Activated T-helper 2 cell treated with anti-CD3 and anti-CD28 coated beads, Interferon-gamma antibody, Interleukin-2, Interleukin-4, amounts not matched to agents 10 μg/mL and 5 μg/mL and 100 μg/mL, durations not matched to agents 14 hours and 24 hours and 36 hours (primary cell): ENCODE measurements at places on chromosomes 16 and 17.

GRCh38 chr16:1036166-1036565 is 36.4 kb upstream of the SSTR5 start:
- no peak for DNase-seq

DNA sequence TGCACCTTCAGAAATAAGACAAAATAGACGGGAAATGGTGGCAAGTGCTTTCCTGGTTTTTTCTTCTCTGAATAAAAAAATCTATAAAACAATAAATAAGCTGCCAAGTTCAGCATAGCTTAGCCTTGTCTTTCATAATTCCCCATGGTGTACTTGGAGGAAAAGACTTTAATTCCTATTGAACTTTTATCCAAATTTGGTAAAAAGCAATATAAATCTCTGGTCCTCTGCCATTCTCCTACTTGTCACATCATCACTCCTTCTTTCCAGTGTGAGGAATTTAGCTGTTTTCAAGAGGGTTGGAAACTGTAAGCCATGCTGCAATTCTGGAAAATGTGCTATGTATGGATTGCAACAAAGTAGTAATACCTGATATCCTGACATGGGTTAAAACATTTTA is 551.8 kb upstream of the KIF2B start:
- DNase-seq = no peak

DNA sequence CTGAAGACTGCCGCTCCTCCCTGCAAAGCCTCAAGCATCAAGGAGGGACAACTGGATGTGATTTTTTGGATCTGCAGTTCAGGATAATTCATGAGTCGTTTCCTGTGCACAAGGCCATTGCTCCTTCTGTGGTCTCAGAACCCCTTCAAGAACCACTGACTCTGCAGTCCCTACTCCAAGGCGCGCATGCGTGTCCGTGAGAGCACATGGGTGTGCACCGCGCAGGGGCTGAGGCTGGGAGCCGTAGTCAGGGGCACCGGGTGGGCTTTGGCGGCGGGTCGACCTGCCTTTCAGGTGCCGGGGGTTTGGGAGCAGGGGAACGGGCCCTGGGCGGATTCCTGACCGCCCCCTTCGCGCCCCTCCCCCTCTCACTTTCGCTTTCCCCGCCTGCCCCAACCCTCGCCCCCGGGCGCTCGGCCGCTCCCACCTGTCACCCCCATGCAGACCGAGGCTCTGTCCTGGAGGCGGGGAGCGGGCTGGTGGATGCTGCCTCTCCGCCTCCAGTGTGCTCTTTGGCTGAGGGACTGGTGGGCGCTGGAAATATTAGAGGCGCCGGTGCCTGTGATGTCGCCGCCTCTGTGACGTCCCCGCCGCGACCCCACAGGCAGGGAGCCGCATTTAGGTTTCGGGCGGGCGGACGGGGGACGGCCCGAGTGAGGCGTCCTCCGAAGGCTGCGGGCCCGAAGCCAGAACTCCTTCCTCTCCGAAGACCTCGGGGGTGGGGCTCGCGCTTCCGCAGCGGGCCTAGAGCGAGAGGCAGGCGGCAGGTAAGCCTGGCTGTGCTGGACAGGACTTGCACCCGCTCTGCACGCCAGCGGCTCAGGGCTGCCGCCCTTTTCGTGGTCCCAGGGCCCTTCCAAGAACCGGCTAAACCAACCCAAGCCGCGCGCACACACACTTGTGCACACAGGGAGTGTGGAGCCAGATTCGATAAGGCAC is at the start of gene SPATA32:
Gene SPATA32 (minus strand): TSS at position 518 of the 939 bp plus-strand sequence. CDS start 78 bp downstream, at position 440.
- DNase-seq = peak; percentile 52

- DNase-seq = no peak
Measured at GRCh38 chr17:67620088-67620487, 97.6 kb upstream of the NOL11 start.

DNA sequence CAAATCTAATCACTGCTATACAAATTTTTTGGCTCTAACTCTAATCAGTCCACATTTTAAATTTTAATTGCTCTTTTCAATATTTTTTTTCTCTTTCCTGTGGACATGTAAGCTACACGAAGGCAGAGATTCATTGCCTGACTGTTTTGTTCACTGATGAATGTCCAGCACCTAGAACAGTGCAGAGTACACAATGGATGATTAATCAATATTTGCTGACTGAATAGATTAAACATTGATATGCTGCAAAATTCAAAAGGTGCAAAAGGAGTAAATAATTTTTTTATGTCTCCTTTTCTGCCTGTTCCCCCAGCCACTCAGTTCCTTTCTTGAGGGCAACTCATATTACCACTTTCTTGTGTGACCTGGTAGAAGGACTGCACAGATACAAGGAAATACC is 32.8 kb downstream of the SCNN1B start:
- no peak for DNase-seq

DNA sequence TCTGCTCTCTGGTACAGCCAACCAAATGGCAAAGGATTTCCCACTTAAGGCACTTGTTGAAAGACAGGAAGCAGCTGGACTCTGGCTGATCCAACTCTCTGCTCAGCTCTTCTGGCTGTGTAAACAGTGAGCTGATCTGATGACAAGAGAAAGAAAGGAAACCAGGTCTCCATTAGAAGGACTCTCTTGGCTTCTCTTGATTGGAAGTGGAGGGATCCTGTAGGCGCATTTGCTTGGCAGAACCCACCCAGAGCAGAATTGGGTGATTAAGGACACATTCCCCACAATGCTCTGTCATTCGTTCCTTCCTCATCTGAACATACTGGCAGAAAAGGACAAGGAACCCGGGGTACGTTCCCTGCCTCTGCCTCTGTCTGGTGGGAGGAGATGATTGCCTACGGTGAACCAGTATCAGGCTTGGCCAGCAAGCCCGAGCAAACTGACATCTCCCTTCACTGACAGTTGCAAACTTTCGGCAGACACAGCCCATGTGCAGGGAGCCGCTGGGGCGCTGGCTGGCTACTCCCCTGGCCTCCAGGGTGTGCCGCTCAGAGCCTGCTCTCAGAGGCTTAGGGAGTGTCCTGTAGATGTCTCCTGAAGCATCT is 29.1 kb downstream of the LDHD start:
- no peak for DNase-seq

DNA sequence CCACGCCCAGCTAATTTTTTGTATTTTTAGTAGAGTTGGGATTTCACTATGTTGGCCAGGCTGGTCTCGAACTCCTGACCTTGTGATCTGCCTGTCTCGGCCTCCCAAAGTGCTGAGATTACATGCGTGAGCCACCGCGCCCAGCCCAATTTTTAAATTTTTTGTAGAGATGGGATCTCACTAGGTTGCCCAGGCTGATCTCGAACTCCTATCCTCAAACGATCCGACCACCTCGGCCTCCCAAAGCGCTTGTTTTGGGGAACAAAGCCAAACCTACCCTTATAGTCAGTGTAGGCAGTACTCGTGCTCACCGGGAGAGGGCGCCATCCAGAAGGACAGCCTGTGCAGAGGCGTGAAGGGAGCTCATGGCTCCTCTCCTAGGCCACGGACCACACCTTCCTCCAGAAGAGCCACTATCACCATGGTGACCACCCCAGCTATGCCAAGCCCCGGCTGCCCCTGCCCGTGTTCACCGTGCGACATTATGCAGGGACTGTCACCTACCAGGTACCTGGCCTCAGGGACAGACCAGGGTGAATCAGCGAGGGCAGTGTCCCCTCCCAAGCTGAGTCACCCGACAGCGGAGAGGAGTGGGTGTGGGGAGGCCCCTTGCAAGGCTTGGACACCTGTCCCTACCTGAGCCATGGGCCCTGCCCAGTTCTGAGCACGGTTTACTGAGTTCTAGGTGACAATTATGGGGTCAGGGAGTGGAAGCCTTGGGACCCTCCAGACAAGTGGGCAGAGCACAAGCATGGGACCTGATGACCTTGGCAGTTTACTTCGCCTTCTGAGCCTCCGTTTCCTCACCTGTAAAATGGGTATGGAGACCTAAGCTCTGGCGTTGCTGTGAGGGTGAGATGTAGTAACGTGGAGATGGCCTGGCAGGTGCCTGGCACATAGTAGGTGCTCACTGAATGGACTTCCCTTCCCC is 13.7 kb downstream of the MYO15B start:
- peak; percentile 46 for DNase-seq

DNA sequence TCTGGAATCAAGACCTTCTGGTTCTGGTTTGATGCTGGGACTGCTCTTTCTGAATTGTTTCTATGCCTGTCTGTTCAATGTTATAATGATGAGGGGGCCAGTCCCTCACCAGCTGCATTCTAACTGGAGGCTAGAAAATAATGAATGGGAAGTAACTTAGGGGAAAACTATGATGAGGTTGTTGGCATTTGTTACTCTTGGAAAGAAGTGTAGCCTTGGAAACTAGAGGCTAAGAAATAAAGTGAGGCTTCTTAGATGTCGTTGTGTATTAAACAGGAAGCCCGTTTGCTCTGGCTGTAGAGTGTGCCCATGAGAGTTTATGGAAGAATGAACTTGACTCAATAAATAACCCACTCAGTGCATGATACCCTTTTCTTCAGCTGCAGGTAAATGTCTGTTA is 140.8 kb downstream of the PRKCA start:
- DNase-seq = no peak

- DNase-seq = no peak
Measured at GRCh38 chr16:70757183-70757582, 43.8 kb downstream of the VAC14 start.

GRCh38 chr16:3730161-3731125 is 13.1 kb upstream of the TRAP1 start:
- no peak for DNase-seq

DNA sequence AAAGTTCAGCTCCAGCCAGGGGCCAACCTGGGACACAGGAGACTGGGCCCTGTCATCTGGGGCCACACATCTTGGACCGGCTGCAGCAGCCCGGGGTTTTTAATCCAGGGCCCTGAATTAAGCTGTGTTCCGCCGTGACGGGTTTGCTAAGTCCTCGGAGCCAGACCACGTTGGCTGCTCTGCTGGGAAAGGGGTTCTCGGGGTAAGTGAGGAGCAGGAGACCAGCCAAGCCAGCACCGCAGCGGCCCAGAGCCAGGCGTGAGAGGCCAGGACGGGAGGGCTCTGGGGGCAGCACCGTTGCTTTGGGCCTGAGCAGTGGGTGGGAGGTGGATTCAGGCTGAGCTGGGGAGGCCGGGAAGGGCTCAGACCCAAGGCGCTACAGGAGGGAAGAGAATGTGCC is 31.3 kb upstream of the CBX4 start:
- no peak for DNase-seq

DNA sequence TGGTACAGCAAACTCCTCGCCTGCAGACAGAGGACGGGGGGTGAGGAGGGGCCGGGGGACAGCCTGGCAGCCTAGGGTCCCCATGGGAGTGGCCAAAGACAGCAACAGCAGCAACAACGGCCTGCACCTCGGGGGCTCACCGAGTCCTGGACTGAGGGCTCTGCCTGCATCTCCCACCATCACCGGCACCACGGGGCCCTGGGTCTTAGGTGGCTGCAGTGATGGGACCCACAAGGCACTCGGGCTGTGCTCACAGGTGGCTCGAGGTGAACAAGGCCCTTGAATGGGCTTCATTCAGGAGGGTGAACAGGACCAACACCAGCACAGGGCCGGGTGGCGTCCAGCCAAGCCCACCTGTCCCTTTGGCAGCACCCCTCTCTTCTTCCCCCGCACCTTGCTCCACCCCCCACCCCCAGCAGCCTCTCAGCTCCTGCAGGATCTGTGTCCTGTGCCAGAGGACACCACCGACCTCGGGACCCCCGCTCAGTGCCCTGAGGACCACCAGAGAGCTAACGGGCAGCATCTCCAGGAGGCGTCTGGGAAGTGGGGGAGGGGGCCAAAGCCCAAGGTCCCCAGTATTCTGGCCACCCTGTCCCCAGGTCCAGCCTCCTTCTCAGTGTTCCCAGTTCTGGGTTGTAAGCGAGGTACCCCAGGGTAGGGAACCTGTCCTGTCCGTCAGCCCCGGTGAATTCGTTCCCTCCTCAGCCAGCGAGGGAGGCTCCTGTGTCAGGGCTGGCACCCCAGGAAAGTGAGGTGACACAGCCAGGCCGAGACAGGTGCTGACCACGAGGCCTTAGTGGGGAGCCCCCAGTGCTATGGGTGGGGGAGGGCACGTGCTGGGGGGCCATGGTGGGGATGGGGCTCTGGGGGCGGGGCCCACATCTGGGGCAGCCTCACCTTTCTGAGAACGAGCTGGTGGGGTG is 94.3 kb downstream of the TBC1D16 start:
- DNase-seq = no peak

DNA sequence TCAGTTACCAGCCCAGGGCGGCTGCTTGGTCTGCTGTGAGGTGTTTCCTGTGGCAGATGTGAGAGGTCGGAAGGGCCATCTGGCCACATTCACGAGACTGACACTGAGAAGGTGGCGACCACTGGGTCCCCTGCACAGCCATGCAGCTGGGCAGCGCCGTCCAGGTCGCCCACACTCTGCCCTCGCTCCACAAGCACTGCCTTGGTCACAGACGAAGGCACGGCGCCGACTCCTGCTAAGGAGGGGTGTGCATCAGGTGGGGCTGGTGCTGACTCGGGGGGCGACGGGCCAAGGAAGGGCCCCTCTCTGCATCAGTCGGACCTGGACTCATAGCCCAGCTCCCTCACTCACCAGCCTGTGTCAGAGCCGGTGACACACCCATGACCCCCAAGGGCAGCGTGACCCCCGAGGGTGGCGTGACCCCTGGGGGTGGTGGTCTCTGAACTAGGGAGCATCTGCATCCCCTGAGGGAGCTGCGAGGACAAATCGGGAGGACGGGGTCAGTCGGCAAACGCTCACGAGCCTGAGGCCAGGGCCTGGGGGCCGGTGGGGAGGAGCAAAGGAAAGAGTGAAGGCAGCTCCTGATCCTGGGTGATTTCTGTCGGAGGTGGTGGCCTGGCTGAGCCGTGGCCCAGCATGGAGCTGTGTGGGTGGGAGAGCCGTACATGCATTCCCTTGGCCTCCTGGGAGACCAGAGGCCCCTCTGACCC is 30.4 kb downstream of the NME3 start:
- DNase-seq = no peak

DNA sequence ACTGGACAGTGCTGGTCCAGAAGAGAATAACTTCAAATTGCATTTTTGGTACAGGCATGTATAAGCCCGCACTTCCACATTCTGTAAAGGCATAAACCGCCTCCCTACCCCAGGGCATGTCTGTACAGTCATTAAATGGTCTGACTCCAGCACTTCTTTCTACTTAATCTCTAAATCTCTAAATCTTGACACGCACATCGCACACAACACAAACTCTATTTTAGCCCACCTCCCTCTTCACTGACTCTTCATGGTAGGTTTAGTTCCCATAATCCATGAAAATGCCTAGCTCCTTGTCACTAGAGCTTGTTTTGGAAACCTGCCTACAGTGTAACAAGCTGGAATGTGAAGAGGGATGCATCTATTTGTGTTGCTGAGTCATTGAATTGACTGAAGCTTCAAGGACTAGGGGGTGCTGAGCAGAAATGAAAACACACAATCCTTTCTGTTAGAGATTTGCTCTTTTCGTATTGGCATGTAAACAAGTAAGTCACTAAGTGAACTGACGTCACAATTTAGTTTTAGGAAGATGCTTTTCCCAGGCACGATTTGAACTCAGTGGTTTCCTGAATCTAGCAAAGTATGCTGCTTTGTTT is 1.6 kb upstream of the DUSP14 start:
- DNase-seq = no peak

DNA sequence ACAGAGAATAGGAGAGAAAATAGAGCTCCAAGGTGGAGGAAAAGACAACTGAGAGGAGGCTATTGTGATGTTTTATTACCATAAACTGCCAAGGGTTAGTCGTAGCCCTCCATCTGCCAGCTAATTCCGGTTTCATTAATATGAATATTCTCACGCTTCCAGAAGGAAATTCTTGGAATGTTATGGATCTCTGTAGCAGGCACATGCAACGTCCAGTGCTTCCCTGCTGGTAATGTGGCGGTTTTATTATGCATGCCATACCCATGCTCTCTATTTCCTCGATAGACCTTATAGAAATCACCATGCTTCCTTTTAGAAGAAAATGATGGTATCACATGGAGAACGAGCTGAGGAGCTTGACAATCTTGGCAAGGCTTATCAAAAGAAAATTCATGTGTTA is 463.6 kb downstream of the MAF start:
- no peak for DNase-seq
